ENCODE measurements at places on chromosomes 2 and 18.

- DNase-seq = no peak
Measured at GRCh38 chr2:73930386-73930785, 3.7 kb downstream of the DGUOK start.

- no peak for DNase-seq
Measured at GRCh38 chr18:13309748-13310670, 91.4 kb downstream of the LDLRAD4 start.

DNA sequence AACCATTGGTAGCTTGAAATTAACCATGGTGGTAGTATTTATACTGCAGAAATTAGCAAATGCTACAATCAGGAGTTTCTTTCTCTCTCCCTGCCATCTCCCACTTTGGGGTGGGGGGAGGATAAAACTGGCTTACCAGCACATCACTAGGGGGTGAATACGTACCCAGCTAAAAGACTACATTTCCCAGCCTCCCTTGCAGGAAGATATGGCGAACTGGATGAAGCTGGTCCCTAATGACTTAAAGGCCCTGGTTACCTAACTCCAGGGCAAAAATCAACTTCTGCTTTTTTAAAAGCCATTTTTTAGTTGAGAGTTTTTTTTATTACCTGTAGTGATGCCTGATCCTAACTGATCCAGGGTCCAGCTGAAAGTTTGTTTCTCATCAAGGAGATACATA lies 70.3 kb upstream of the RAB12 start:
- DNase-seq = no peak

- DNase-seq = no peak
Measured at GRCh38 chr2:10981941-10982431, 70.3 kb downstream of the KCNF1 start.

DNA sequence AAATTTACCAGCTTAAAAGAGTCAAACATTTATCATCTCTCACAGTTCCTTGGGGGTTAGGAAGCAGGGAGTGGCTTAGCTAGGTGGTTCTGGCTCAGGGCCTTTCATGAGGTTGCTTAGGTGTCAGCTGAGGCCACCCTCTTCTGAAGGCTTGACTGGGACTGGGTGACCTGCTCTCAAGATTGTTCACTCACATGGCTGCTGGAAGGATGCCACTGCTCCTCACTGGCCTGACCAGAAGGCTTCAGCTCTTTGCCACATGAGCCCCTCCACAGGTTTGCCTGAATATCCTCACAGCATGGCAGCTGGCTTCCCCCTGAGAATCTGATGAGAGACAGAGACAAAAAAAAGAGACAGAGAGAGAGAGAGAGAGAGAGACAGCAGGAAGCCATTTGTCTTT lies 17.3 kb upstream of the RNF152 start:
- no peak for DNase-seq

GRCh38 chr2:96762529-96763311 lies 2.0 kb downstream of the CNNM4 start:
- peak; percentile 25 for DNase-seq

- DNase-seq = no peak
Measured at GRCh38 chr2:20519309-20519708, 72.4 kb downstream of the RHOB start.

DNA sequence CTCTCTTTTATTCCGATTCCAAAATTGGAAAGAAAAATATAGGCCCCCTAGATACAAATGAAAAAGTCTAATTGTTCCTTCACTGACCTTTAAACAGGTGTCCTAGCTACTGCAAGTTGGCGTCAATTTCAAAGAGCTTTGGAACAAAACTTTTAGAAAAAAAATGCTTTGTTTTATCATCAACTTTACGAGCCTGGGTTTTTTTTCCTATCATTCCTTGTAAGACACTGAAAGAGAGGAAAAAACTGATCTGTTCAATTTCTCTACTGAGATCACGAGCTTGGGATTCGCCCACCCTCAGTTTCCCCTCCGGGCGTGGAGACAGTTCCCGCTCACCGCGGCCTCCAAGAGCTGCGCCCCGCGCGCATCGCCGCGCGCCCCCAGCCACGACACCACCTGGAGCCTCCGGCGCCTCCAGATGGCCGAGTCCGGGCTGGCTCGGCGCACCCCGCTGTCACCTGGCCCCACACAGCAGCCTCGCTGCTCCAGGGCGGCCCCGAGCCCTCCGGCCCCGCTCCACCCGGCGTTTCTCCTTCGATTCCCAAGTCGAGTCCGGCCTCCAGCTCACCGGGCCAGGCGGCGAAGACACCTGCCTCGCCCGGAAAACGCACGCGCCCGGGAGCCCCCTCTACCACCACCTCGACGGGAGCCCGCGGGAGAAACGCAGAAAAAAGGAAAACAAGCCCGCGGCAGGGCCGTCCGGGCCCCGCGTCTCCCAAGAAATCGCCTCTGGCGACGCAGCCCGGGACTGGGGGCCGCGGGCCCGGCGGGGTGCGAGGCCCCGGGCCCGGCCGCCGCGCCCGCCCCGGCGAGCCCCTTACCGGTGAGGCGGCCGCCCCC lies 656 bp downstream of the TBC1D8 start:
- DNase-seq = peak; percentile 29

DNA sequence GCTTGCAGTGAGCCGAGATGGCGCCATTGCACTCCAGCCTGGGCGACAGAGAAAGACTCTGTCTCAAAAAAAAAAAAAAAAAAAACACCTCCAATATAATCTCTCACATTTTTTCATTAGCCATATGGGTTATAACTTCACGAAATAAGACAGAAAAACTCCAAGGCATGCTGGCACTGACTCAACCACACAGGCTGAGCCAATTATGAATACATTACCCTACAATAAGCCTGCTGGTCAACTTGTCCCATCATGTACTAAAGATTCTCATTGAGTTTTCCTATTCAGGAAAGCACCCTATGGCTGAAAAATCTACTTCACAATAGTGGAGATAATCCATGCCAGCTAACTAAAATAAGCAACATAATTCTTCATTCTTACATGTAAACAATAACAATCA lies 12.8 kb upstream of the MAP3K20 start:
- DNase-seq = no peak

- peak; percentile 26 for DNase-seq
Measured at GRCh38 chr18:32093523-32093922, 1.8 kb downstream of the RNF138 start.

GRCh38 chr18:46324087-46324955 lies 220.1 kb downstream of the HAUS1 start:
- DNase-seq = peak; percentile 30

GRCh38 chr18:23619388-23619881 lies 33.1 kb upstream of the NPC1 start:
- no peak for DNase-seq

GRCh38 chr2:239236043-239236807 lies 164.6 kb downstream of the HDAC4 start:
- DNase-seq = no peak

DNA sequence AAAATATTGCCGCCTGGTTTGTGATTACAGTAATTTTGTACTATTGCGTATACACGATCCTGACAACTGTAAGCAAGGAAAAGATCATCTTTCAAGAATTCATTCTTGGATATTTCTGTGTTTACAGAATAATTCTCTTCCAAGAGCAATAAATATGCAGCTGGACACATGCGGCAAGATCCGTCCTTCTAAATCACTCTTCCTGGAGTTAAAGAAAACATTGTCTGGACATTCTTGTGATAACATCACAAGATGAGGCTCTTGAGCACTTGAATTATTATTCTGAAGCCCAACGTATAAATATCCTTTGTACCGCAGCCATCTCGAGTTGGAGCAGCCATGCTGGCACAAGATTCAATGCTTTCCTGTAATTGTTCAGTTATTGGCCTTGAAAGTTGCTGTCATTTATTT lies 9.9 kb downstream of the FHL2 start:
- no peak for DNase-seq

DNA sequence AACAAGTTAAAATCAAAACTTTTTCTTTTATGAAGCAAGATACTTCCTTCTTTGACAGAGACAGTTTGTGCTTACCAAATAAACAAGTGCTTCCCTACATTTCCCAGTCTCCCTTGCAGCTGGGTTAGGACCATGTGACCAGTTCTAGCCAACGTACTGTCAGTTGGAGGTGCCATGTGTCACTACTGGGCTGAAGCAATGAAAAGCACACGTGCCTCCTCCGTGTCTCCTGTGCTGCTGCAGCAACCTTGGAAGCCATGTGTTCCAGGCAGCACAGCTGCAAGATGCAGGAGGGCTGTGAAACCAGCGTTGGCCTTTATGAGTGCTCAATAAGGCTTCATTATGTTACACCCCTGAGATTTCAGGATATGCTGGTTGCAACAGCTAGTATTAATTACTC lies 93.2 kb downstream of the DHRS9 start:
- DNase-seq = no peak

- DNase-seq = peak; percentile 80
Measured at GRCh38 chr2:51795248-51795888, 763.4 kb upstream of the NRXN1 start.

DNA sequence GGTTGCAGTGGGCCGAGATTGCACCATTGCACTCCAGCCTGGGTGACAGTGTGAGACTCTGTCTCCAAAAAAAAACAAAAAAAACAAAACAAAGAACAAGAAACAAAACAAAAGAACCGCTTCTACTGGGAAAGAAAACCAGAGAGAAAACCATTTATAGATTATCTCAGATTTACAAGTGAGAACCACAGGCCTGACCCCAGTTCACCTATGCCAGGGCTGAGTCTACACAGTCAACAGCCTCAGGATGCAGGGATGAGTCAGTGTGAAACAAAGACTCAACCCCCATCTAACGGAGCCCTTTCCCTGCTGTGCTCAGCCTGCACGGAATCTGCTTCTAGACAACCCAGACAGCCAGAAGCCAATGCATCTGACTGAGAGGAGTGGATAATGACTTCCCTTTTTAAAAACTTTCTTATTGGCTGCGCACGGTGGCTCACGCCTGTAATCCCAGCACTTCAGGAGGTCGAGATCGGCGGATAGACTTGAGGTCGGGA lies 25.5 kb upstream of the YWHAQ start:
- no peak for DNase-seq

DNA sequence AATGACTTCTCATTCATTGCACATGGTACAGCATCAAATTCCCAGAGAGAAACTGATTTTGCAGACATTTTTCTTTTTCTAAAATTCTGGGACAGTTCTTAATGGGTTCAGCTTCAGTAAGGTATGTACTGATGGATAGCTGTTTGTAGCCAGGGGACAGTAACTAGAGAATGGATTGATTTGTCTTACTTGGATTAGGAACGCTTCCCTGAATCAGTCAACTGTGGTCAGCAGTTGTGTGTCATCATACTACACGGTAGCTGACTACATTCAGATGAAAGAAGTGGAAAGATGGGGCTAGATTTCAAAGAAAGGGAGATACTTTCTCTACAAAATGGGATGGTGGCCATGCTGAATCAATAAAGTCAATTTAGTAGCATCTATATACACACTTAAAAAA lies 431.4 kb downstream of the GRB14 start:
- no peak for DNase-seq

- no peak for DNase-seq
Measured at GRCh38 chr2:55581874-55582547, 35.4 kb downstream of the PPP4R3B start.

GRCh38 chr2:133223226-133223625 lies 345.0 kb downstream of the NCKAP5 start:
- no peak for DNase-seq

DNA sequence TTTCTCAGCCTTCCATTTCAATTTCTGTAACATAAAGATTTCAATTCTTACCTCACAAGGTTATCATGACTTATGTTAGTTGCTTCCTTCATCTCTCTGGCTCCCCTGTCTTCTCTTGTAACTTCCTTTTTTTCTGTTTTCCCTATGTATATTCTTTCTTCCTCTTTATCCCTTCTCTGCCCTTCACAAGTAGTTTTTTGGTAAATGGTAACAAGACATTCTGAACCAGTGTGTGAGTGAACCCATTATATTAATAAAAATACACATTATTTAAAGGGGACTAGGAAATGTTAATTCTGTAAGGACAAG lies 8.4 kb downstream of the ACSL3 start:
- DNase-seq = no peak

- DNase-seq = no peak
Measured at GRCh38 chr2:237126519-237127174, 41.0 kb downstream of the COPS8 start.

DNA sequence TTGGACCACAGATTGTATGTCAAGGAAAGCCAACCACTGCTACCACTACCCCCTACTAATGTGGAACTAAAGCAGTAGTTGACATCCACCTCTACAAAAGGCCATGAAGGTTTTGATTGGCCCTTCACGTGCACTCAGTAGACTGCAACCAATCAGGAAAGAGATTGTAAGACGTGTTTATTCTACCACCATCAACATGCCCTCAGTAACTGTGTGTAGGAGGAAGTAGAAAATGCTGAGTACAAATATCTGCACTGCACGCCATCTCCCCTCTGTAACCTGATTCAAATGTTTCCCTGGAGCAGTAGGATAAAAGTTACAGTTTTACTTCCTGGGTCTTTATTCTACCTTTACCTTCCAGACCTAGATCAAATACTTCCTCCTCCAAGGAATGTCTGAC lies 2.9 kb upstream of the CASP10 start:
- no peak for DNase-seq

DNA sequence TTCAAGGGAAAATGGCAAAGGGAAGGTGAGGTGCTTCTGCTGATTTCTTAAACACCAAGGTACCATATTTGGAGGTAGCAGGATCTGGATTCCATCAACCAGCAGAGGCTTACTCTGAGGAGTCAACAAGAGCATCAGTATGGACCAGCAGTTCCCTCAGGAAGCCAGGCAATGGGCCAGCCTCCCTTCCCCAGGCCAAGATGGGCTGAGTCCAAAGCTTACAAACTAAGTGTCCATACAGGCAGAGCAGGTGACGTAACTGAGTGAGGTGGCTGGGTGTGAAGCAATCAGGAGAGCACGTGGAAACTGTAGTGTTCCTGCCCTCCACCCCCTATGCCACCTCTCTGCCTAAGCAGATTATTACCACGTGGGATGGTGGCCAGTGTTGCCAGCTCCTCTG lies 134.2 kb upstream of the HNRNPA3 start:
- no peak for DNase-seq
